ENCODE measurements at places on chromosomes 1 and 21.
A peak's percentile ranks its signal among the peaks of the same experiment; 100 is the strongest.

DNA sequence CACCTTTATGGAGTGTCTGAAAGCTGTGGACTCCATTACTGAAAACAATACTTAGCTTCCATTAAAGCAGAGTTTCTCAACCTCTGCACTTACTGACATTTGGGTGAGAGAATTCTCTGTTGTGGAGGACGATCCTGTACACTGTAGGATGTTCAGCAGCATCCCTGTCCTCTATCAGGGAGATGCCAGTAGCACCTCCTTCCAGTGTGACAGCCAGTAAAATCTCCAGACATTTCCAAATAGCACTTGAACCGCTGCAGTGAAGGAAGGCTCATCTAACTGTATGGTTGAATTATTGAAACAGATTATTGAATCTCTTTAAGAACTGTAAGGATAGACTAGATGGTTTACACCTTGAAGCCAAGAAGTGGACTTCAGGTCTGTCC is 3.1 kb downstream of the PRDM2 start:
- no peak for DNase-seq

GRCh38 chr1:45679123-45679522 is 7.2 kb downstream of the GPBP1L1 start:
- no peak for DNase-seq

DNA sequence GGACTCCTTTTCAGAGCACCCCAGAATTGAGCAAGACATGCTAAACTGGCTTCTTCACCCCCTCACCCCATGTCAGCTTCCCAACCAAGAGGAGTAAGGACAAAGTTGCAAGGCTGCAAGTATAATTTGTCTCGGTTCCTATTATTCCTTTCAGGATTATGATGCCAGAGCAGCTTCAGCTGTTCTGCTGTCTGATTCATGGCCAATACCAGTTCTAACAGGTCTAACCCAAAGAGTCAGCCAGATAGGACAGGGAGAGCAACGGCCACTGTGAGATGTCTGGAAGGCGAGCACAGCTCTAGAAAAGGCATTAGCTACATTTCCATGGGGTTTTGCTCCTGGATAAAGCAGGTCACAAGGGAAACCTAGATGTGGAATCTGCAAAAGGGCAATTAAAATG is 53.3 kb upstream of the HOOK1 start:
- no peak for DNase-seq

DNA sequence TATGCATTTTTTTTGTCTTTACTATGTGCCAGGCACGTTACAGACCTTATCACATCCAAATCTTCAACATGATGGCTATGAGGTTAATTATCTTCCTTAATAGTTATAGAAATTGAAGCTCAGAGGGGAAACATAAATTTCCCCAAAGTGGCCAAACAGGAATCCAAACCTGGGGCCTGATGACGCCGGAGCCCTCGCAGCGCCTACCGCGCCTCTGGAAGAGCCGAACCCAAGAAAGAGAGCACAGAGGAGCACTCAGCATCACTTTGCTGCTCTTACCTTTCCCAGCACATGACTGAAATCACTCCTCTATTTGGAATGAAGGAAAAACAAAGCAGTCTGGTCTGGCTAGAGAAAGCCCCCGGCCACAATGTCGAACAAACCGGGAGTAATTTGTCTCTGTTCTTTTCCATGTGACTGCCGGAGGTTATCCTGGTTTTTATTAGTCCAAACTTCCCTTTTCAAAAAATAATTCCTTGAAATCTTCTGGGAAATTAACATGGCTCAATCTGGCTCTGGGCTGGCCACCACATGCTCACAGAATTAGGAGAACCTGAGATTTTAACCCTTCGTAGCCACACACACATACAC is 195.5 kb downstream of the ADSS2 start:
- DNase-seq, result no peak

GRCh38 chr1:232978091-232978634 is 27.8 kb downstream of the NTPCR start:
- no peak for DNase-seq

DNA sequence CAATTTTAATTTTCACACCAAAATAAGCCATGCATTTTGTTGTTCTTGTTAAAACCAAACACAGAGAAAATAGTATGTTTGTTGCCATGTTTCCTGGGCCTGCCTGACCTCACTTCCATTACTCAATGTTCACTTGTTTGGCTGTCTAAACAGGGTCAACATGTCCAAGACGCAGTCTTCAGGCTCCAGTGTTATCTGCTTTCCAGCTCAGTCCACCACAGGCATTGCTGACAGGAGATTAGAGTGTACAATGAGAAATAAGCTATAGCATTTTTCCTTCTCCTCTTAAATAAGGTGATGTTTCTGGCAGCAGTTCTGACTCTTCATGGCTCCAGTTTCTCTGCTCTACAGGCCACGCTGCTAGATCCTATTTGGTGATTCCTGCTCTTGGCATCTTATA is 1030.5 kb downstream of the KCNT2 start:
- DNase-seq, result no peak

- no peak for DNase-seq
Measured at GRCh38 chr1:161781995-161782394, 15.9 kb downstream of the ATF6 start.

GRCh38 chr1:41268154-41268770 is 26.2 kb upstream of the SCMH1 start:
- DNase-seq, result peak; percentile 98

DNA sequence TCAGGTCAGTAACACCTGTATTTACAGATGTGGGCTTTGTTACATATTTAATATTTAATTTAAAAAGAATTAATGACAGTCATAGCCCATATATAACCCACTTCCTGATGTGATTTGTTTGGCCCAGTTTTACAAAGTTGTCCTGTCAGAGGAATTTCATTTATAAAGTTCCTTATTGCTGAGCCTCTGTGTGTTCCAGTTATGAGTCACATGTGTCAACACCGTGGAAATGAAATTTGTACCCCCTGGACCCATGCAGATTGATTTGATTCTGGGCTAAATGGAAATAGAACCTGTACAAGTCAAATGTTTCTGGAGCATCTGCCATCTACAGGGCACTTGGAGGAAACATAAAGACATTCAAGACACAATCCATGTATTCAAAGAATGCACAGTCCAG is 149.2 kb downstream of the CACNA1E start:
- no peak for DNase-seq

GRCh38 chr1:96998466-96998865 is 276.9 kb downstream of the PTBP2 start:
- DNase-seq, result no peak

DNA sequence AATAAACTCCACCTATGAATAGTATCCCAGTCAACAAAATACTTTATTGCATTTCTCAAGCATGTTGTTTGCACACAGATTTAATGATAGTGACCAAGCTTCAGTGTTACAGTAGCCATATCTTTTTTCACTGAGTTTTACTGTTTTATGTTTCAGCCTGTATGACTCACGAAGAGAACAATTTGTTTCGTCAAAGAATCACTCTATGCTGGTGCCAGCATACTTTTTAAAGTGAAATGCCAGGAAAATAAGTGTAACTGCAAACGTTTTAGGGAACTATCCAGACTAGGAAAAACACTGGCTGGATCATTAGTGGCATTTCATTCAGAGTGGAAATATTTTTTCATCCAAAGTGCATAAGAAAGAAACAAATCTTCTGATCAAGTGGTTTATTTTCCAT is 210.8 kb downstream of the COL11A1 start:
- no peak for DNase-seq

GRCh38 chr1:39195166-39196111 is 9.1 kb upstream of the MACF1 start:
- DNase-seq, result no peak

GRCh38 chr1:159939678-159940002 is 5.8 kb downstream of the IGSF9 start:
- DNase-seq, result no peak

GRCh38 chr1:4369335-4369734 is 285.1 kb upstream of the AJAP1 start:
- no peak for DNase-seq

- no peak for DNase-seq
Measured at GRCh38 chr21:43693981-43694380, 24.9 kb upstream of the PDXK start.

DNA sequence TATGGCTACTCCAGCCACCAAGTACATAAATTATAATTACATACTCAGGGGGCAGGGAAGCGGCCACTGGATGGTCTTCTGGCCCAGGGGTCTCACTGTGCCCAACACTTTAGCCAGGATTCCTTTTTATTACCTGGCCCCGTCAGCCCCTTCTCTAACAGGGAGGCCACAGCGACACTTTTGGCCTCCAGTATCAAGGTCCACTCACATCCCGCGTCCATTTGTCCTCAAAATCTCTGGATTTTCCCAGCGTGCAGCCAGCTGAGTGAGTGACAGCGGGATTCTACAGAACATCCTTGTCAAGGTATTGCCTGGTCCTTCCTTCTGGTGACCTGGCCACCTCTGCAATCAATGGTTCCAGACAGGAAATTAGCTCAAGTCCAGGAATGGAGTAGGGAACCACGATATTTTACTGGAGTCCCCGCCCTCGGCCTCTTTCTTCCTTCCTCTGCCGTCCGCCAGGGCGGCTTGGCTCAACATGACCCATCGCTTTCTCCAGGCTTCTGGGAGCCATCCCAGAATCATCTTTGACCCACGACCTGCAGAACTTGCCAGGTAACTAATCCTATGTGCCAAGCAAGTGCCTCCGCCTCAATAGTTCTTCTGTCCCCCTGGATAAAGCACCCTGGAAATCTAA is 2.7 kb upstream of the COL6A2 start:
- no peak for DNase-seq

DNA sequence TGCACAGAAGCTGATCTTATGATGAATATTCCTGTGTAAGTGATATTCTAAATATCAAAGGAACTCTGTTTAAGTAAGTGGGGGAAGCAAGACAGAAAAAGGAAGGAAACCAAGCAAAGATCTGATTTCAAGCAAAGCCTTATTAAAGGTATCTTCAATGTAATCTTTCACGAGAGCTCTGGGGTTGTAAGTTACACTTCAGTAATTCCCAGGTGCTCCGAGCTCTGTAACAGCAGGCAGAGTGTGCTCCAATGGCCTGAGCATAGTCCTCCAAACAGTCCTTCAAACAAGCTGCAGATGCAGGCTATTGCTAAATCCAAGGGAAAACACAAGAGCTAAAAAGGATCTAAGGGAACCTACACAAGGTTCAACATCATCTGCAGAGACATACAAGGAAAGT is 949.7 kb upstream of the TMPRSS15 start:
- DNase-seq, result peak; percentile 28

- peak; percentile 61 for DNase-seq
Measured at GRCh38 chr1:94385308-94385929, 32.8 kb upstream of the ABCD3 start.

GRCh38 chr21:46208761-46209721 is 19.5 kb downstream of the LSS start:
- DNase-seq, result no peak

GRCh38 chr21:31180256-31181081 is 142.2 kb upstream of the KRTAP19-8 start:
- DNase-seq, result peak; percentile 47

GRCh38 chr1:216047811-216048572 is 375.3 kb downstream of the USH2A start:
- DNase-seq, result no peak

- DNase-seq, result no peak
Measured at GRCh38 chr1:101452825-101453224, 216.0 kb downstream of the S1PR1 start.

DNA sequence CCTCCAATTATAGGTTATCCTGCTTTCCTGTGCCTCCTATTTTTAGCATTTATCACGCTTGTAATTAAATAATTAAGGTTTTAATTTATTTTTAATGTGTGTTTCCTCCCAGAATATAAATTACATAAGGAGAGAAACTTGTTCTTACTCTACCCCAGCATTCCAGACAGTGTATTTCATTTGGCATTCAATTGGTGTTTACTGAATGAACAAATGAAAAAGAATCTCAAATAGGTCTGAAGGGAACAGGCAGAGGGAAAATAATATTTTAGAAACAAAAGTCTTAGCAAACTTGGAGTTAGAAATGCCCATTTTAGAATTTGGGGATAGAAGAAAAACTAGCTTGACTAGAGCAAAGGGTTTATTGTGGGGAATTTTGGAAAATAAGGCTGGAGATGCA is 9.9 kb upstream of the RSRP1 start:
- DNase-seq, result no peak

DNA sequence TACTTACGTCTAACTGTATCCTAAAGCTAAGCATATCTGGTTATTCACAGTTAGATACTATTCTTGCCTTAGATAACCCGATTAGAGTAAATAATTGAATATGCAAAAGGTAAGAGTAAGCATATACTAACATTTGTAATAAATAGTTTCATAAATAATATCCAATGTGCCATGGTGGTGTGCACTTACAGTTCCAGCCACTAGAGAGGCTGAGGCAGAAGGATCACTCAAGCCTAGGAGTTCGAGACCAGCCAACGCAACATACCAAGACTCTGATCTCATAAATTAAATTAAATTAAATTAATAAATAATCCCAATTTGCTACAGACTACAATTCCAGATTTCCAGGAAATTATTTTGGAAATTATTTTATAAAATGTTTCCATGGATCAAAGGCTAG is 12.2 kb downstream of the ARID4B start:
- no peak for DNase-seq

DNA sequence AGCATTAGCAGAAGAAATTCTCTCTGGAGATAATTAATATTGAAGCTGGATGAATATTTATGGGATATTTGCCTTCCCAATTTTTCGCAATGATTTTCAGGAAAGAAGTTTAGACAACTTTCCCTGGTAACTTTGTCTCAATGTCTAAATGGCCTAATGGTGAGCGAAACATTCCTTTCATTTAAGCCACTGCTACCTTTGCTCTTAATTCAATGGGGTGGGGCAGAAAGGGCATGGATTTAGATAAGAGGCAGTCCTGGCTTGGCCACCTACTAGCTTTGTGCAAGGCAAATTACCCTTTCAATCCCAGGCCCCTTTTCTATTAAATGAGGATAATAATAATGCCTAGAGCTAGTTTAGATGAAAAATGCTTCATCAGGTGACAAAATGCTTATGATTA is 27.1 kb upstream of the LYST start:
- no peak for DNase-seq

GRCh38 chr1:30687886-30688285 is 35.5 kb downstream of the MATN1 start:
- DNase-seq, result no peak

GRCh38 chr1:53172426-53173128 is 24.0 kb upstream of the CPT2 start:
- DNase-seq, result peak; percentile 74

GRCh38 chr1:212979340-212980122 is 29.2 kb downstream of the VASH2 start:
- no peak for DNase-seq

DNA sequence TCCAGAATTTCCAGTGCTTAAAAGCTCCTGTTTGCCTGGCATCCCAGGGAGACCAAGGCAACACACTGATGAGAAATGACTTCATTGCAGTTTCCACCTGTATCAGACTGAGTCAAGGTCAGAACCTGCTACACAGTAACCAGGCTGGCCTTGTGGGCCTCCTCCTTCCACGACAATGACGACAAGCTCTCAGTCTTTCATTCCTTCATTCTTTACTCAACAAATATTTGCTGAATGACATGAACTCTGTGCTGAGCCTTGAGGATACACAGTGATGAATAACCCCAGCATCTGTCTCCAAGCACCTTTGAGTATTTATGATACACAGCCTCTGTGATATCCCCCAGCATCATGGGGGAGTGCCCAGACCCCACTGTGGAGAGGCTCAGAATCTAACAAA is 8.9 kb upstream of the LCE5A start:
- DNase-seq, result no peak

- DNase-seq, result peak; percentile 59
Measured at GRCh38 chr1:8018492-8019228, 7.4 kb downstream of the ERRFI1 start.

GRCh38 chr1:217067642-217068041 is 344.4 kb upstream of the ESRRG start:
- no peak for DNase-seq

- DNase-seq, result no peak
Measured at GRCh38 chr1:22685591-22686059, 25.0 kb upstream of the EPHB2 start.

Data from NCI-H510A treated with DMSO at 0.1 percent for 48 hours (cell line).